ENCODE measurements at places on chromosomes 4 and X. TPM values are rescaled to one million over a fixed set of nuclear protein-coding genes. Genes with fewer than 3 reads are reported as not detected.

The RHOXF2B gene
- not detected for total RNA-seq

The C1QTNF7 gene
- total RNA-seq, result not detected

The RAI2 gene
- total RNA-seq, result 2.0 TPM

The RPL36A gene
- total RNA-seq, result 309 TPM

GRCh38 chr4:79492148-79492547 lies 84.1 kb upstream of the GK2 start:
- DNase-seq, result no peak

- DNase-seq, result no peak
Observed at GRCh38 chrX:43676971-43677572, 21.0 kb downstream of the MAOA start.

- no peak for DNase-seq
Observed at GRCh38 chr4:42315231-42315630, 82.1 kb upstream of the SHISA3 start.

- DNase-seq, result no peak
Observed at GRCh38 chrX:46580613-46581012, 7.0 kb downstream of the CHST7 start.

DNA sequence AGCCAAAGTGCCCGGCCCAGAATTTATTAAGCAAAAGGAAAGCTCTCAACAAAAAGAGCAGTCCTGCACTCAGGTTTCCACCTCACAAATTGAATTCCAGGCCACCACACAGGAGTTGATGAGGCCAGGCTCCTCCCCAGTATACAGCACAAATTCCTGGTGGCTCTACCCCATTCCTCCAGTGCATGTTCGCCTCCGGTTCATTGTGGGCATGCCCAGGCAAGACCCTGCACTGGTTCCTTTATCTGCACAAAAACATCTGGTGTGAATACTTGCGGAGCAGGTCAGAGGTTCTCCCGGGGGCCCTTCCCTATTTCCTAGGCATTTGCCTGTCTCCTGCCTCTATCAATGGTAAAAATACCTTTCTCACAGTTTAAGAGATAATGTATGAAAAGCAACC lies 195.2 kb upstream of the ANXA10 start:
- no peak for DNase-seq

Measured in H1 (cell line).